ENCODE measurements at places on chromosomes 11 and 22.

DNA sequence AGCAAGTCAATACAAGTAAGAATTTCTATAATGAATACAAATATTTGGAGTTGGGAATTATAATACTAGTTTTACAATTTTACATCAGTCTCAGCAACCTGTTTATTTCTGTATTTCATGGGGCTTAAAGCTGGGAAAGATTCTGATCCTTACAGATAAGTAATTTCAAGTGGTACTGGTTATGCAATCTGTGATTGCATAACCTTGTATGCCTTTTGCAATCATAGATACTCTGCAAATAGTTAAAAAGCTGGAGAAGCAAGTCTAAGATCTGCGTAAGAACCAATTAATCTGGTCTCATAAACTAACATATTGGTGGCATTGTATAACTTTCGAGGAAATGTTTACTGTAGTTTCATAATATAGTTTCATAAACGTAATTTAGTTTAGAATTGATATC is 198.3 kb upstream of the PGR start:
- DNase-seq, result no peak

DNA sequence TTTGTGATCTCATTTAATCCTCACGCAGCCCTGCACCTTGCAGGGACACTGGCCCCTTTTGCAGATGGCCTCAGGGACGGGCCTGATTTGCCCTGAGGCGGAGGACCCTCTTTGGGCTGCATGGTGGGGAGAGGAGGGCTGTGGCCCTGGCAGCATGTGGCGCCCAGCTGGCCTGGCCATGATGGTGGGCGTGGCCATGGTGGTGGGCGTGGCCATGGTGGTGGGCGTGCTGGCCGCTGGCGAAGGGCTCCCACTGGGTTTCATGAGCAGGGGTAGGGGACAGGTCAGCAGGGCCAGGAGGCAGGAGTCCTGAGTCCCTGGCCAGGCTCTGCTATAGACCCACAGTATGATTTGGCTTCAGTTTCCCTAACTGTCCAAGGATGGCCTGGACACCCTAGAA is 13.1 kb downstream of the WNT11 start:
- no peak for DNase-seq

DNA sequence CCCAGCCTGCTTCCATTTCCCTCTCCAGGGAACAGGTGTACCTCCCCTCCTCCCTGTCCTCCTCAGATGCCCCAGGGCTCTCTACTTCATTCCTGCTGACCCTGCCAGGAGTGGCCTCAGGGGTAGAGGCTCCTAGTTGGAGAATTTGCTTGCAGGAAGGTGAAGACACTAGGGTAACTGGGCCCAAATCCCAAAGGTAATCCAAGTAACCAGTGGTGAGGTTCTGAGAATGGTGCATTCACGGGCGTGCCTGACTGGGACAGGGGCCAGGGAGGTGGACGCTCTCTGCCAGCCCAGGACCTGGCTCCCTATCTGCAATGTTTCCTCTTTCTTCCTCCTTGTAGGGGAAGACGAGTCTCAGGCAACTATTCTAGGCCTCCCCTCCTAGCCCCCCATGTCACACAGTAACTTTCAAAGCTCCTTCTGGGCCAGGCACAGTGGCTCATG is 2.9 kb downstream of the SLC35C1 start:
- DNase-seq, result no peak

GRCh38 chr11:92249156-92249753 is 24.6 kb downstream of the FAT3 start:
- no peak for DNase-seq

DNA sequence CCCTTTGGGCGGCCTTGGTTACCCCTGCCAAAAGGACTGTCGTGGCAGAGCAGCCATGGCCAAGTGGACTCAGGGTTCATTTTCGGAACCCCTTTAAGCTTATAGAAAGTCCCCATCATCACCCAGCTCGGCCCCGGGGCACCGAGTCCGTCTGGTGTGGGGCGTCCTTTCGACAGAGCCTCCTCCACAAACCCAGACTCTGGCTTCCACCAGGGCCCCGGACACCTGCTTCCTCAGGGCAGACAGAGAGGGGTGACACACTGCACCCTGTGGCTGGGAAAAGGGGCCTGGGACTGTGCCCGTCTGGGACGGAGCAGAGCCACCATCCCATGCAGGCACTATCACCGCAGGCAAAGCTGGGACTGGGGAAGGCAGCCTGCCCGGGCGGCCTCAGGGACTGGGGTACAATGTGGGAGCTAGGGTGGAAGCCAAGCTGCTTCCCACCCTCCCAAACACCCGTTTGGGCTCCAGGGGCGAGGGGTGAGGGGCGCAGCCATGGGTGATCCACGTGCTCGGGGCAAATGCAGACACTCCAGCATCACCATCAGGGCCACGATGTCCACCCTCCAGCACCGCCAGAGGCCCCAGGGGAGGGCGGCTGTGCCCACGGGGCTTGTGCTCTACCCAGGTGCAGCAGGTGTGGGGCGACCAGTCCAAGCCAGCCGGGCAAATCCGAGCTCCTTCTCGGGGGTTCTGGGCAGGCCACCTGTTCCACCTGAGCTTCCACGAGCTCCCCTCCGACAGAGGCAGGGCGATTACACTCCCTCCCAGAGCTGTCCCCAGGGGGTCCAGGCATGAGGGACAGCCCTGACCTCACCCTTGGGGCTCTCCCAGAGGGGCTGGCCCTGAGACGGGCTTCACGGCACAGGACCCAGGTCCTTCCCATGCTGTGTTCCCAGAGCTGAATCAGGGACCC is 11.7 kb upstream of the MRPL23 start:
- peak; percentile 0 for DNase-seq

- DNase-seq, result no peak
These were observed 21.4 kb downstream of the TRIM5 start for GRCh38 chr11:5663511-5663910.

- no peak for DNase-seq
These were observed 11.4 kb downstream of the NCAM1 start for GRCh38 chr11:112972399-112973145.

Data from left colon (tissue), 2 donors.